ENCODE measurements at places on chromosomes 12 and 14.

DNA sequence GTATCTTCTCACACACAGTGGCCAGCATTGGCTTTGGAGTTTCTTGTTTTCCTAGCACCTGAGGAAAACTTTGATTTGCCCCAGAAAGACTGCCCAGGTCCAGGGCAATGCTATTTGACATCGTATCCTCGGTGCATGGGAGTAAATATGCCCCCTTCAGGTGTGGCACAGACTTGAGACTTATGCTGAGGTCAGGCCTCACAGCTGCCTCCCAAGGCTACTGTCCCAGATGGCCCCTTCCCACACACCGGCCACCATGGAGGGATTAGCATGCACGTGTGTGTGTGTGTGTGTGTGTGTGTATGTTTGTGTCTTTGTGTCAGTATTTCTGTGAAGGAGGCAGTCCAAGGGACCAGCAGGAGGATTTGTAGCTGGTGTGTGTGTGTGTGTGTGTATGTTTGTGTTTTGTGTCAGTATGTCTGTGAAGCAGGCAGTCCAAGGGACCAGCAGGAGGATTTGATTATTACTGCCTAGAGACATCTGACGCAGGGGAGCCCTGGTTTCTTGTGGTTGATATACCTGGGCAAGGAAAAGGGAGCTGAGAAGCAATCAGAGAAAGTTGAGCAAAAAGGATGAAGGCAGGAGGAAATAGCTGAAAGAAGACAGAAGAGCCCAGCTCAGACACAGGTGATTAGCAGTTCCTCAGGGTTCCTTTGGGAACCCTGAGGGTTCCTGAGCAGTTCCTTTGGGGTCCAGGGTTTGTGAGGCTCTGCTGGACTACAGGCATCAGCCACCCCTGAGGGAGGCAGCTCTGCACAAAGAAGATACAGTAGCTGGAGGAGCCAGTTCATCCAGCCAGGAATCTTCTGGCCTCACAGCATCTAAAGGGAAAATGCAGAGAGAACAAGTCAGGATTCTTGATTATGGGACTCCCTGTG, 42.2 kb downstream of the COX16 start:
- no peak for DNase-seq

- DNase-seq: peak; percentile 1
Measured at GRCh38 chr12:9751204-9752144, 9.2 kb downstream of the CD69 start.

DNA sequence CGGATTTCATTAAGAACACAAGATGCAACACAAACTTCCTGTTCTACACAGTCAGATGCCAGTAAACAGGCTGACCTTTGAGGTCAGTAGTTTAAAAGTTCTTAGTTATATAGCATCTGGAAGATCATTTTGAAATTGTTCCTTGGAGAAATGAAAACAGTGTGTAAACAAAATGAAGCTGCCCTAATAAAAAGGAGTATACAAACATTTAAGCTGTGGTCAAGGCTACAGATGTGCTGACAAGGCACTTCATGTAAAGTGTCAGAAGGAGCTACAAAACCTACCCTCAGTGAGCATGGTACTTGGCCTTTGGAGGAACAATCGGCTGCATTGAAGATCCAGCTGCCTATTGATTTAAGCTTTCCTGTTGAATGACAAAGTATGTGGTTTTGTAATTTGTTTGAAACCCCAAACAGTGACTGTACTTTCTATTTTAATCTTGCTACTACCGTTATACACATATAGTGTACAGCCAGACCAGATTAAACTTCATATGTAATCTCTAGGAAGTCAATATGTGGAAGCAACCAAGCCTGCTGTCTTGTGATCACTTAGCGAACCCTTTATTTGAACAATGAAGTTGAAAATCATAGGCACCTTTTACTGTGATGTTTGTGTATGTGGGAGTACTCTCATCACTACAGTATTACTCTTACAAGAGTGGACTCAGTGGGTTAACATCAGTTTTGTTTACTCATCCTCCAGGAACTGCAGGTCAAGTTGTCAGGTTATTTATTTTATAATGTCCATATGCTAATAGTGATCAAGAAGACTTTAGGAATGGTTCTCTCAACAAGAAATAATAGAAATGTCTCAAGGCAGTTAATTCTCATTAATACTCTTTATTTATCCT, 13.5 kb downstream of the PTGER2 start:
- DNase-seq: peak; percentile 25

GRCh38 chr14:33958605-33959226, 7.8 kb upstream of the EGLN3 start:
- DNase-seq: no peak

DNA sequence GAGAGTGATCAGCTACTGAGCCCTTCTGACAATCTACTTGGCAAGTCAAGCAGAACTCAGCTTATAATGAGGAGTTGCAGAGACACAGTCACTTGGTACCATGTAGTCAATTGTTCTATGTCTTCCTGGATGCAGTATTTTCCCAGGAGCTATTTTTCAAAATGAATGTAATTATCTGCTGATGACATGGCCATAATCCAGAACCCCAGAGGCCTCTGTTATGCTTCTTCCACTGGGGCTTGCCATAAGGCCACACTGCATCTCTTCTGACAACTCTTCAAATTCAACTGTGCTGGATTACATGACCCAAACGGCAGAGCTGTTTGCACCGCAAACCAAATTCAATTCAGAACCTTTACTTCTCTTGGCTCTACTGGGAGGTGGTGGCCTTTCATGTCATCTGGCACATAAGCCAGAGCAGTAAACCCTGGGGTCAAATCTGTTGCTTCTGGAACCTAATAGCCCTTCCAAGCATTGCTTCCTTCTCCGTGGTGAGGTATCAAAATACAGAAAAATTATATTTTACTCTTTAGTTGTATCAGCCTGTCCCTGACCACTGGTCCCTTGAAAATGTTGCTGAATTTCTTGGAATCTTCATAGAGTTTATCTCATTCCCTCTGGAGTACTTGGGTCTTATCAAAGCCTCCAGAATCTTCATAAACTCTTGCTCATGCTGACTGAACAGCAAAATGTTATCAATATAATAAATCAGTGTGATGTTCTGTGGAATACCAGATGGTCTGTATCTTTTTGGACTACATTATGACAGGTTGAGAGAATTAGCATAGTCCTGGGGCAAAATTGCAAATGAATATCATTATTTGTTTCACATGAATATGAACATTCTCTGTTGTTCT, 79.4 kb upstream of the DCN start:
- no peak for DNase-seq

DNA sequence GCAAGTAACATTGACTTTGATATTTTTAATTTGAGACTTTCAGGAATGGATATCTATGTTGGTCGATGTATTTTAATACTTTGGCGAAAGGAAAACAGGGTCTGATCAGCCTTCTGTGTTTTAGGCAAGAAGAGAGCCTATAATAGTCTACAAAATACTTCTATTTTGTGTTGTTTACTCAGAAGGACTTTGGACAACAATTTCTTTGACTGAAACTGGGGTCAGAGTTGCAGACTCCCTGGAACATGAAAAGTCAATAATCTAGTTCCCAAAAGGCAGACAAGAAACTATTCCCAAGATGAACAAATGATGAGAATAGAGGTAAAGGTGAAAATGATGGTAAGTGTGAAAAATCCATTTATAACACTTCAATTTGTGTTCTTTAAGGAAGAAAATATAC, 10.6 kb upstream of the NUBPL start:
- no peak for DNase-seq

DNA sequence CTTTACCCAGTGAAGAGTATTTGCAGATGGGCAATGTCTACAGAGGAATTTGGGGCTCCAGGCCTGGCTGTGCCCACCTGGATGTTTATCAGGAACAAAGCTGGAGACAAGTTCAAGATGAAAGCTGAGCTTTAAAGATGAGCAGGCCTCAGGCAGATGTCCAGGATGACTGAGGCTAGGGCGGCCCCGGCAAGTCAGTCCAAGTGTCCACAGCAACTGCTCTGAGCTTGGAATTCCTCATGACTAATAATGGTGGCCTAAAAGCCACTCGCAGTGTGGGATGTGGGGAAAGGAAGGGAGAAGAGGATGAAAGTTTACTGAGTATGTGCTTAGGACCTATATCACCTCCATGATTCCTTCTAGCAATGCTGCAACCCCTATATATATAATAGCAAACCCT, 128.2 kb upstream of the NOS1 start:
- DNase-seq: no peak

Data from NCI-H2029 (cell line).